ENCODE measurements at places on chromosomes 6 and 20.

GRCh38 chr6:98054453-98054852 lies 771.4 kb upstream of the MMS22L start:
- DNase-seq = no peak

DNA sequence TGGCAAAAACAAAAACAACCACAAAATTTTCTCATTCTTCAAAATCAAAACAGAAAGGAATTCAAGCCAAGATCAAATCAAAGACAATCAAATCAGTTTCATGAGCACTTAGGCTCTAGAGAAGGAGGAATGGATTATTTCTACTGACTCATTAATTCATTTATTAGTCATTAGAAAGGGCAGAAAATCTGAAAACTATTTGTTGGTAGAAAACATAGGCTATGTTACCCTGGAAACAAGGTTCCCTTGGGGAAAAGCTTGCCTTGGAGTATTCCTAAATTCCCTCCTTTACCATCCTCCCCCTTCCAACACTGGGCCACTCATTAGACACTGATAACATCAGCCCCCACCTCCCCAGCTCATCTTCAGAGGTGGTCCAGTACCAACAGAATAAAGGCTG lies 17.5 kb downstream of the KIF16B start:
- no peak for DNase-seq

DNA sequence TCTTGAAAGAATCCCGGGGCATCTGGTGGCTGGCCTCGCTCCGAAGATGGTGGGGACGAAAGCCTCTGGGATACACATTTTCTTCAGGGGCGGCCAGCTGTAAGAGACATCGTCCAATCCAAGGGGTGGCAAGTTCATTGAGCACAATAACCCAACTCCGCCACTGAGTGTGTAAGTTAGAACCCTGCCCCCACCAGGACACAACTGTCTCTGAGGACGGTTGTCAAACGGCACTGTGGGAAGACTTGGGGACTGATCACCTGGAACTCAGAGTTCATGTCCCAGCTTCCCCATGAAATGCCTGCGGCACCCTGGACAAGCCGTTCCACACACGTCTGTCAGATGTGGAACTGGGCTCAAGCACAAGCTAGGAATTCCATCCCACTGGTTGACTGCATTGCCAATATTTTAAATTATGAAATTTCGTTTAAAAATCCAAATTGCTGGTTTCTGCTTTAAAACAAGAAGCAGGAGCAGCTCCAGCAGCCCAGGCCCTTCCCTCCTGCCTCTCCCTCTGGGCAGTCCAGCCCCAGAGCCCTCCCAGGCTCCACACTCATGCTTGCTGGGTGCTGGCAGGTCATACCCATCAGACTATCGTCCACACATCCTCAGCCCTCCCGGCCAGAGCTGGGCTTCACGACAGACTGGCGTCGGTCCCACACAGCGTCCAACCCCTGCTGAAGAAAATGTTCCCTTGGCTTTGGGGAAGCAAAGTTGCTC lies 80.9 kb upstream of the AFDN start:
- no peak for DNase-seq

GRCh38 chr6:64160486-64160885 lies 524.9 kb downstream of the PHF3 start:
- no peak for DNase-seq

DNA sequence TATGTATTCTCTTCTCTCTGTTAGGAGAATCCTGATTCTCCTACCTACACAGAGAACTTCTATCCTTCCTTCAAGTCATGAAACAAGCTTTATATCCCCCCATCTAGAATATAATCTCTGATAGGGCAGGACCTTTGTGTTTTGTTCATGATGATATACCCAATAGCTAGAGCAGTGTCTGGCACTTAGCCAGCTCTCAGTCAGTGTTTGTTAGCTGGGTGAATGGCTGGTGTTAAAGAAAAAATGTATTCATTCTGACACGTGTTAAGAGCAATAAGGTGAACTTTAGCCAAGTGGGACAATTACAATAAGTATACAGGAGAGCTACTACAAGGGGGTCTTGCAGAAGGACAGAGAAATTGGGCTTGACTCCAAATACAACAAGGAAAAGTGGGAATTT lies 34.3 kb upstream of the TNFRSF21 start:
- DNase-seq = peak; percentile 19

GRCh38 chr6:110226261-110226660 lies 46.0 kb downstream of the CDC40 start:
- DNase-seq = no peak

GRCh38 chr6:169775321-169775720 lies 23.9 kb downstream of the ERMARD start:
- no peak for DNase-seq

DNA sequence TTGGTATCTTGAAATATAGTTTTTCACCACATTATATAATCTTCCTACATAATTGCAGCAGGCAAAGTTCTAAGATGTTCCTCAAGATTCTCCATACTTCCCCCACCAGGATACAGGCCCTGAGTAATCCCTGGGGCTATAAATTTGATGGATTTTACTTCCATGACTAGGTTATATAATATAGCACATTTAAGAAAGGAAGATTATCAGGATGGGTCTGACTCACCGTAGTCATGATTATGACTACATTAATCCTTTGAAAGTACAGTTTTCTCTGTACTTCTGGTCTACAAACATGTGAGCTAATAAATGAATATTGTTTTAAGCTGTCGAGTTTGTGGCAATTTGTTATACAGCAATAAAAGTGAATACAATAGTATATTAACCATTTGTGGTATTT lies 122.5 kb downstream of the MACROD2 start:
- no peak for DNase-seq

DNA sequence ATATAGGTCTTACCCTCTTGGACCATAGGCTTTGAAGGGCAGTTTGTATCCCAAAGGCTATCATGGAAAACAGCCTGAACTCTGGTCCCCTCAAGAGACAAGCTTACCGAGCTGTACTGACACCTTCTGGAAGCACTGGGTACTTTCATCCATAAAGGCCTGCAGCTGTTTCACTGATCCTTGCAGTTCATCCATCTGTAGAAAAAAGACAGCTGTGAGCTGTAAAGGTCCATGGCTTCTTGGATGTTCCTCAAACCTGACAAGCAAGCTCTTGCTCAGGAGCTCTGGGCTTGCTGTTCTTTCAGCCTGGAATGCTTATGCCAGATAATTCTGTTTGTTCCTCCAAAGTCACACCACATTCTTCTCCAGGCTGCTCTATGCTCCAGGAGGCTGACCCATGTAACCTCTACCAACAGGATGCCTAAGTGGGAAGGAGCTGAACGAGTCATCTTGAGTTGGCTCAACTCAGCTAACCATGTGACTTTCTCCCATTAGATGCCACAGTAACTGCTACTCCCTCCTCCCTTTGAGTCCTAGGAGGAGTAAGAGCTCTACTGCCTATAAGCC lies 8.8 kb upstream of the NDRG3 start:
- DNase-seq = peak; percentile 92

DNA sequence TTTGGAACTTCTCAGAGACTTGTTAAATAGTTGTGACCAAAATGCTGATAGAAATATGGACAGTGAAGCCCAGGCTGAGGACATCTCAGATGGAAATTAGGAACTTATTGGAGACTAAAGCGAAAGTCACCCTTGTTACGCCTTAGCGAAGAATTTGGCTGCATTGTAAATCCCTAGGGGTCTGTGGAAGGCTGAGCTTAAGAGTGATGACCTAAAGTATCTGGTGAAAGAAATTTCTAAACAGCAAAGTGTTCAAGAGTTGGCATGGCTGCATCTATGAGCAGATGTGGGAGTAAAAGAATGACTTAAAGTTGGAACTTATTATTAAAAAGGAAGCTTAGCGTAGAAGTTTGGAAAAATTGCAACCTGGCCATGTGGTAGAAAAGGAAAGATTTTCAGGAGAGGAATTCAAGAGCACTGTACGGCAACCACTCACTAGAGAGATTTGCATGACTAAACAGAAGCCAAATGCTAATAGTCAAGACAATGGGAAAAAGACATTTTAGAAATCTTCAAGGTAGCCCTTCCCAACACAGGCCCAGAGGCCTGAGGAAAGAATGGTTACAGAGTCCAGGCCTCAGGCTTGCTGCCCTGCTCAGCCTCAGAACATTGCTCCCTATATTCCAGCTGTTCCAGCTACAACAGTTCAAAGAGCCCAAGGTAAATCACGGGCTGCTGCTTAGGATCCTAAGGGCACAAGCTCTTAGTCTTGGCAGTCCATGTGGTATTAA lies 61.6 kb upstream of the TNFRSF21 start:
- no peak for DNase-seq

DNA sequence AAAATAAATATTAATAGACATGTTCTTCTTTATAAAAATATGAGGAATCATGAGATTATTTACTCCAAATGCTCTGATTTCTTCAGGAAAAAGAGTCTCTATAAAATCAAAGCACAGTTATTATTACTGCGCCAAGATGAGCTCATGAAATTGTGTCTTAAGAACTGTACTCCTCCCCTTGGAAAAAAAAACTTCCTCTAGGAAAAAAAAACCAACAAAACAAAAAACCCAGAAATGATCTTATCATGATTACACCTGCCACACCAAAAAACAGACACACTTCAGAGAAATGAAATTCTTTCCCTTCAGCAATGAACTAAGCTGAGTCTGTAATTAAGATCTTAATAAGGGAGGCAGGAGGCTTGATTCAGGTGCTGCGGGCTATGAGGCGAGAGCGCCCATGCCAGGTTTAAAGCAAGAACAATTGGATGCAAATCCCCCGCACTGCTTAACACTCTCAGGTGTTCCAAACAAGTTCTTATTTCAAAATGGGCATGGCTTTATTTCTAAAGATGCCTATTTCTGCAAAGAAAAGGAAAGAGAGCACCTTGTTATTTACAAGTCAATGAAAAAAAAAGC lies 9.1 kb downstream of the NEDD9 start:
- DNase-seq = no peak

GRCh38 chr6:138986578-138986977 lies 1.5 kb downstream of the REPS1 start:
- peak; percentile 24 for DNase-seq

DNA sequence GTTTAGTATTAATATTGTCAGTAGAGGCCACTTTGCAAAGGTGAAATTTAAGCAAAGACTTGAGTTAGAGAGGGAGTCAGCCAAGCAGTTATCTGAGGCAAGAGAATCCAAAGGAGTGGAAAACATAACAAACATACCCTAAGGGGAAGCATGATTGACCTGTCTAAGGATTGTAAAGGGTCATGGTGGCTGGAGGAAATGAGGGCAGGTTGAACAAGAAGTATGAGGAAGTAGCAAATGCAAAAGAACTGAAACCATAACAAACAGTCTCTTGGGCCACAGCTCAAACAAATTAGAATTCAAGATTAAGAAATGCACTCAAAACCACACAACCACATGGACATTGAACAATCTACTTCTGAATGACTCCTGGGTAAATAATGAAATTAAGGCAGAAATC lies 103.2 kb downstream of the FBXO5 start:
- no peak for DNase-seq

Measured in myocyte (in vitro differentiated cells).